Right lobe of liver (tissue), 6 donors: ENCODE measurements at places on chromosomes 16 and 17. TPM values are rescaled to one million over a fixed set of nuclear protein-coding genes. Genes with fewer than 3 reads are reported as not detected.

DNA sequence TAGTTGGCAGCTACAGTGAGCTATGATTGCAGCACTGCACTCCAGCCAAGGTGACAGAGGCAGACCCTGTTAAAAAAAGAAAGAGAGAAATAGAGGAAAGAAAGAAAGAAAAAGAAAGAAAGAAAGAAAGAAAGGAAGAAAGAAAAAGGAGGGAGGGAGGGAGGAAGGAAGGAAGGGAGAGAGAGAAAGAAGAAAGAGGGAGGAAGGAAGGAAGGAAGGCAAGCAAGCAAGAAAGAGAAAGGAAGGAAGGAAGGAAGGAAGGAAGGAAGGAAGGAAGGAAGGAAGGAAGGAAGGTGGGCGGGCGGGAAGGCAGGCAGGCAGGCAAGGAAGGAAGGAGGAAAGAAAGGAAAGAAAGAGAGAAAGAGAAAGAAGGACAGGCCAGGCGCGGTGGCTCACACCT lies 1.0 kb upstream of the SCNN1G start:
- no peak for DNase-seq

The ITGB4 gene
- total RNA-seq = 0.92 TPM

- DNase-seq = no peak
These were observed 134.2 kb upstream of the CPHXL start for GRCh38 chr16:75860326-75861053.

GRCh38 chr16:273547-274421 lies 2.0 kb downstream of the RGS11 start:
- no peak for DNase-seq

The DNAI2 gene
- not detected for total RNA-seq

DNA sequence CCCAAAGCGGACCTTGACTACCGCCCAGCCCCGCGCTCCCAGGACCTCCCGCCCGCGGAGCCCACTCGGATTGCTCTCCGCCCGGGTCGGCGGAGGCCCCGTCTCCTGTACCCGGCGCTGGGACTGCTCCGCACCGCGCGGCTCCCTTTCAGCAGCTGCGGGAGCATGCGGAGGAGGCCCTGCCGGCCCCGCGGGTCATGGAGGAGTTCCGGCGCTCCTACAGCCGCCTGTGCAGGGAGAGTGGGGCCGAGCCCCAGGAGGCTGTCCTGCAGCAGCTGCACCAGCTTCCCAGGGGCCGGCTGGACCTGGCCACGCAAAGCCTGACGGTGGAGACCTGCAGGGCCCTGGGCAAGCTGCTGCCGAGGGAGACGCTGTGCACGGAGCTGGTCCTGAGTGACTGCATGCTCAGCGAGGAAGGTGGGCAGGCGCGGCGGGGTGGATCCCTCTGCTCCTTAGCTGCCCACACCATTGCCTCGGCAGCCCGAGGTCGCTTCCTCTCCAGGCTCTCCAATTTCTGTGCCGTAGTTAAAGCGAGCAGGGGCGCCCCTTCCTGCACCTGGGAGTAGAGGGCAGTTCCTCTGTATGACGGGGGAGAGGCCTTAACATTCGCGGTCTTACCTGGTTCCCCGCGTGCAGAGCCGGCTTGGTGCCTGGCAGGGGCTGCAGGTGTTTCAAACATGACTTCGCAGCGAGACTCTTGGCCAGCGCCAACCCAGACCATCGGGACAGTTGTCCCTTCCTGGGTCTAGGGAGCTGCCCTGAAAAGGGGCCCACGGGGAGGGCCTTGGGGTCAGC lies 539 bp downstream of the LRRC45 start:
- no peak for DNase-seq
